ENCODE measurements at places on chromosomes 4 and X.

DNA sequence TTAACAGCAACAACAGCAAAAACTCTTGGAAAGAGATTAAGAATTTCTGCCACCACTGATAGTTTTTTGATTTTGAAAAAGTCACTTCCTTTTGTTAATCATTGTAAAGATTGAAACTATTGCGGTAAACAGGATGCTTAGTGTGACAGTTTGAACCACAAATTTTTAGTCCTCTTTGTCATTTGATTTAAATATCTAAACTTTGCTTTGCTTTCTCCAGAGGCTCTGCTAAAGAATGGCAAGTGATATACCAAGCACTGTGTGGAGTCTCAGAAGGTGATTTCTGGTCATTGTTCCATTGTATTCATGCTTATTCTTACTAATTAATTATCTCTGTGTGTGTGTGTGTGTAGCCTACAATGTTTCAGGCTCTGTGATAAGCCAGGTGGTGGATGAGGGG is 155.6 kb downstream of the BMPR1B start:
- no peak for DNase-seq

- DNase-seq, result no peak
These were observed 147.0 kb upstream of the CTSO start for GRCh38 chr4:156100651-156101050.

DNA sequence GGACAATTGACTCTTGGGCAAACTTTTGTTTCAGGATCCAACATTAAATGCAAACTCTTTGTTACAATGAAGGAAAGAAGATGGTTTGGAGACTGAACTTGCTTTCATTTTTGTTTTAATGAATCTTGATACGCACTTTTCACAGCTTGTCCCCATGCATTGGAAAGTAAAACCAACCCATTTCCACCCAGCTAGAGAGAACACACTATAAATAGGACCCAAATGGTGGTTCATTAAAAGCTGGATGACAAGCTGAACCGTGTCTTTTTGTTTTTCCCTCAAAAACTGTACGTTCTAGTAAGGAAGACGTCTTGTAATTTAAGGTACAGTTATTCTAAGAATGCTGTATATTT is 95.3 kb upstream of the EGFL6 start:
- no peak for DNase-seq

DNA sequence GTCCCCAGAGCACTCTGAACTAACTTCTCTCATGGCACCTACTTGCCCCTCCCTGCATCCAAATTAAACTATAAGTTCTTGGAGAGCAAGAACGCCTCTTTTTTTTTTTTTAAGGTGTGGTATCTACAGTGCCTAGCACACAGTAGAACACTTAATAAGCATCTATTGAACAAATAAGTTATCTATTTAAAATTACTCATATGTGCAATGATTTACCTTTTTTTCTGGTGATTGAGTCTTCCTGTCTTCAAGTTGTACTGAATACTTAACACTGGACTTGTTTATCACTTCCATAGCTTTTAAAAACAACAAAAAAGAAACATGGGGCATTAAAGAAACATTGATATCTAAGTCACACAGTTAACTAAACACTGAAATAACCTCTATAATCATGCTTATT is 29.1 kb downstream of the HAUS3 start:
- no peak for DNase-seq

GRCh38 chrX:48700951-48701653 is 4.6 kb downstream of the SUV39H1 start:
- DNase-seq, result no peak

DNA sequence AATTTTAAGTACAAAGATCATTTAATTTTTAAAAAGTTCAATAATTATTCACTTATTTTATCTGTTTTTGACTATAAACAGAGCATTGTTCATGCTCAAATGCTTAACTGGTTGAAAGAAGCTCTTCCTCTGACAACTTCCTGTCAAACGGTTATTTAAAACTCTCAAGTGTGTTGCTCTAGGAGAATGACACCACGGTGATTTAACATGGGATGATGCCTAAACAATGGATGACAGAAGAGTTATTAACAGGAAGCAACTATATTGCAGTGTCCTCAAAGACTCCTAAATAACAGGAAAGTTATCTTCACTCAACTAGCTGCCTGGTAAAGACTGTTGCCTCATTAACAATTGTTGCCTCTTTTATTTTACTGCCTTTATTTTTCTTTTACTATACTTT is 509.6 kb downstream of the PACRGL start:
- DNase-seq, result no peak

DNA sequence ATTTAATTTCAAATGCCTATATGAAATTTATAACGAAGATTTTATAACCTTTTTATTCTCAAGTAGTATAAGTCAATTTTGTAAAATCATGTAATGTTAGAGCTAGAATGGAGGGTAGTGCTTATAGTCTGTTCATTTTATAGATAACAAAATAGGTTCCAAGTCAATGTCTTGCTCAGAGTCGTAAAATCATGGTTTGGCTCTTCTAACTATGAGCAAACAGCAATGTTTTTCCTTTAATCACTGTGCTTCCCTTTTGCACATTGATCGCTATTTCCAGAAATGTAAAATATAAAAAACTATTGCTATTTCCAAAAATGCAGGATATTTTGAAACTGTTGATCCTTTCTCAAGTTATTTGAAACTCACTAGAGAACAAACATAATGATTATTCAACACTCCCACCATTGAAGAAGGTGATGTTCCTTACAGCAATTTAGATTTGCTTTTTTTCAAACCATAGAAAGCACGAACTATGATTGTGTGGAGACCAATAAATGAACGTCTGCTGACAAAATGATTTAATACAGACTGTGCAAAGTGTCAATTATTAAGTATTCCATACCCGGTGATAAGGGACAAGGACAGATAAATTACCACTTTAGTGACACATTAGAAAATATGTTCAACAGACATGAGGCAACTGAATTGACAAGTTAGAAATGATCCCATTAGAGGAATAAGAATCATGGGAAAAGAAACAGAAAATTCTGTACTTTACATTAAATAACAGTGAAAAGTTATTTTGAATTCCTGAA is 412.1 kb upstream of the TECRL start:
- no peak for DNase-seq

GRCh38 chrX:130170752-130171445 is 863 bp upstream of the RAB33A start:
- peak; percentile 46 for DNase-seq

GRCh38 chr4:85778632-85779131 is 303.7 kb downstream of the ARHGAP24 start:
- DNase-seq, result no peak

- DNase-seq, result no peak
These were observed 11.4 kb upstream of the FGF2 start for GRCh38 chr4:122815248-122815647.

DNA sequence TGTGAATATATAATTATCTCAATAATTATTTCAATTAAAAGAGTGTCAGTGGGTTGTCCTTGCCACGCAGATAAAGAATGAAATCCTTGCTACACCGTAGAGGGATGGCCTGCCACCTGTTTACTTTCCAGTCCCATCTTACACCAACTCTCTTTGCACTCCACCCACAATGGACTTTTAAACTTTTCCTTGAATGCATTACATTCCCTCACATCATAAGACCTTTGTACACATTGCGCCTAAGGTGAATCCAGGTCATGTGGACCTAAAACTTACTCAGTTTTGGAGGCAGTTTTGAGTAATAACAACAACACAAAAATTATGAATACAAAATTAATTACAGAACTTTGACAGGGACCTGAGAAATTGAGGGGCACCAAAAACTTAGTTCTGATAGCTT is 78.7 kb upstream of the PDE5A start:
- no peak for DNase-seq

DNA sequence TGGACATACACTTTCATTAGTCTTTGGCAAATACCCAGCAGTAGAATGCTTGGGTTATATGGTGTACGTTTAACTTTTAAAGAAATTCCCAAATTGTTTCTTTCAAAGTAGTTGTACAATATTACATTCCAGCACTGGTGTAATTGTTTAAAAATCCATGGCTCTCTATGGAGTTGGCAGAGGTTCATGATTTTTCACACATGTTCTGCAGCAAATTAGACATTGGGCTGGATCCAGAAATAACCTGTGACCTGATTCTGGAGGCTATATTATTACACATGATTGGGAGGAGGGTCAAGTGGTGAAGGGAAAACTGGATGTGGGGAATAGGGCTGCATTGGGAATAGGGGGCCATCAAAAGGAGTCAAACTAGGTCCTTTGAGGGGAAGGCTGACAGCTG is 41.9 kb downstream of the MAMLD1 start:
- no peak for DNase-seq
